Dermis blood vessel endothelial cell (primary cell): ENCODE measurements at places on chromosomes 11 and 22.

DNA sequence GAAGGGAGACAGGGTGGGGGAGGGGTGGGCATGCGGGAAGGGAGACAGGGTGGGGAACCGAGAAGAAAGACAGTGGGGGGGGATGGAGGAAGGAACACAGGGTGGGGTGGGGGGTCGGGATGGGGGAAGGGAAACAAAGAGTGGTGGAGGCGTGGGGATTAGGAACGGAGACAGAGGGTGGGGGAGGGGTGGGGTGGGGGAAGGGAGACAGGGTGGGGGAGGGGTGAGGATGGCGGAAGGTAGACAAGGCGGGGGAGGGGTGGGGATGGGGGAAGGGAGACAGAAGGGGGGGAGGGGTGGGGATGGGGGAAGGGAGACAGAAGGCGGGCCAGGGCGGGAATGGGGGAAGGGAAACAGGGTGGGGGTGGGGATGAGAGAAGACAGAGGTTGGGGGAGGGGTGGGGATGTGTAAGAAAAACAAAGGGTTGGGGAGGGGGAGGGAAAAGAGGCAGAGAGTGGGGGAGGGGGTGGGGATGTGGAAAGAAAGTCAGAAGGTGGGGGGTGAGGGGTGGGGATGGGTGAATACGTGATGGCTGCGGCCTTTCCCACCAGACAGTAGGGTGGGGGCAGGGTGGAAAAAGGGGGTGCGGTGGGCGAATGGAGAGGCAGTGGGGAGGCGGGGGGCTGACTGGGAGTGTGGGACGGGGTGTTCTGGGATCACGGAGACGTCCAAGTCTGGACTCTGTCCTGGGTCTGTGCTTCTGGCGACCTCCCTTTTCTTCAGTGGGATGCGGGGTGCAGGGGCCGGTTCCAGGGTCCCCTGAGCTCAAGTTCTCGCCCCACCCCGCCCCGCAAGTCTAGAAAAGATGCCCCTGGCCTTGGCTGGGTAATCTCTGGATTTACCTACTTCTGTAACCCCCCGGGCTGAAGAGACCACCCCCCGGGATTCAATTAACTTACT lies 744 bp downstream of the PRAME start:
- DNase-seq, result no peak

GRCh38 chr11:84854498-84854880 lies 772.7 kb downstream of the DLG2 start:
- no peak for DNase-seq

- DNase-seq, result peak; percentile 25
Observed at GRCh38 chr11:110710628-110711381, 1.4 kb downstream of the ARHGAP20 start.

- DNase-seq, result peak; percentile 85
Observed at GRCh38 chr11:116879800-116880625, 42.6 kb upstream of the APOA1 start.

- DNase-seq, result no peak
Observed at GRCh38 chr22:27685515-27685914, 116.0 kb downstream of the MN1 start.

- peak; percentile 81 for DNase-seq
Observed at GRCh38 chr22:37079668-37080171, 28.2 kb downstream of the KCTD17 start.

- DNase-seq, result no peak
Observed at GRCh38 chr11:119375337-119376196, 5.9 kb downstream of the USP2 start.

DNA sequence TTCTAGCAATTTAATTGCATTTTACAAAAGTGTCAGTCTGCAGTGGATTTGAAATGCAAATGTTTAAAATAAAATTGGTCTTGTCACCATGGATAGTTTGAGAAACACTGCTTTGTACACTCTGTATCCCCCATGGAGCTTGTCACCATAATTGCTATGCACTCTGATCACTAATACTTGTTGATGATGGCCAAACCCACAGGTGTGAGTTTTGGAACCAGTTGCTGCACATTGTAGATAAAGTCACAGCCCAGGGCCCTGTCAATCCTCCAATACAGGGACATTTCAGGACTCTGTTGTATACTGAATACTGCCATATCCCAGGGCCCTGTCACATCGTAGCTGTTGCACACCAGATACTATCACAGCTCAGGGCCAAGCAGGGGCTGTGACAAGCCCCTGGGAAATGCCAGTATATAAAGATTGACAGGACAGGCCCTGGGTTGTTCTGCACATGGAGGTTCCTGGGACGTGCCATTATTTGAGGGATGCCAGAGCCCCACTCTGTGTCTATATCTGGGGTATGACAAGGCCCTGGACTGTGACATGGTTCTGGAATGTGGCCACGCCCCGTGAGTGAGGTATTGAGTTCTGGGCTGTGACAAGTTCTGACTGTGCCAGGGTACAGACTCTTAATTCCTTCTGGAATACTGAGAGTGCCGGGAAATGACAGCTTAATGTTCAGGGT lies 27.9 kb upstream of the SMPD1 start:
- DNase-seq, result no peak

GRCh38 chr11:35050541-35050995 lies 88.4 kb upstream of the CD44 start:
- DNase-seq, result no peak

- DNase-seq, result peak; percentile 91
Observed at GRCh38 chr11:71489311-71490043, 36.5 kb downstream of the NADSYN1 start.

- no peak for DNase-seq
Observed at GRCh38 chr22:40422558-40423309, 52.3 kb downstream of the SGSM3 start.

DNA sequence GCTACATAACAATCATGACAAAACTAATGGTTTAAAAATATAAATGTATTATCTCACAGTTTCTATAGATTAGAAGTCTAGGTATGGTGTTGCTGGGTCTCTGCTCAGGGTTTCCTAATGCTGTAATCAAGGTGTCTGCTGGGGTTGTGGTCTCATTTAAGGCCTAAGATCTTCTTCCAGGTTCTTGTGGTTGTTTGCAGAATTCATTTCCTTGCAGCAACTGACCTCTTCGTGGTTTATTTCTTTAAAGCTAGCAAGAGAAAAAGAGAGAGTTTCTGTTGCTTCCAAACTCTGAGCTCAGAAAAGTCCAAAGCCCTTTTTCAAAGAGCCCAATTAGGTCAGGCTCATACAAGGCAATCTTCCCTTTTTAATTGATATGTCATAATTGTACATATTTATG lies 452.7 kb upstream of the CCDC179 start:
- no peak for DNase-seq
